ENCODE measurements at places on chromosomes 13 and 19.

DNA sequence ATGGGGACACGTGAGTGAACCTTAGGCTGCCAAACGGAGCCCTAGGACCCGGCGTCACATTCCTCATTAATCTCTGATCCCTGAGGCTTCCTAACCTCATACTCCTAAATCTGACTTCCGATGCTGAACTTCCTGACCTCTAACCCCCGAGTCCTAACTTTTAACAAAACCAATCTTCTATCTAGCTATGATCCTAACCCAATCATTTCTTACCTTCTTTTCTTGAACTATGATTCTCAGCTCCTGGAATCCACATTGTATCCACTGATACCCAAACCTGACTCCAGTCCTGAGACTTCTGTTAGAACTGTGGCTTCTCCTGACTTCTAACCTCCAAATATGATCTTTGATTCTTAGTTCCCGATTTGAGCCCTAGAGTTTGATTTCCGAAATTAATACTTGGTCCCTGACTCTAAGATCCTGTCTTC lies 447 bp downstream of the NFKBIB start:
- DNase-seq, result no peak

DNA sequence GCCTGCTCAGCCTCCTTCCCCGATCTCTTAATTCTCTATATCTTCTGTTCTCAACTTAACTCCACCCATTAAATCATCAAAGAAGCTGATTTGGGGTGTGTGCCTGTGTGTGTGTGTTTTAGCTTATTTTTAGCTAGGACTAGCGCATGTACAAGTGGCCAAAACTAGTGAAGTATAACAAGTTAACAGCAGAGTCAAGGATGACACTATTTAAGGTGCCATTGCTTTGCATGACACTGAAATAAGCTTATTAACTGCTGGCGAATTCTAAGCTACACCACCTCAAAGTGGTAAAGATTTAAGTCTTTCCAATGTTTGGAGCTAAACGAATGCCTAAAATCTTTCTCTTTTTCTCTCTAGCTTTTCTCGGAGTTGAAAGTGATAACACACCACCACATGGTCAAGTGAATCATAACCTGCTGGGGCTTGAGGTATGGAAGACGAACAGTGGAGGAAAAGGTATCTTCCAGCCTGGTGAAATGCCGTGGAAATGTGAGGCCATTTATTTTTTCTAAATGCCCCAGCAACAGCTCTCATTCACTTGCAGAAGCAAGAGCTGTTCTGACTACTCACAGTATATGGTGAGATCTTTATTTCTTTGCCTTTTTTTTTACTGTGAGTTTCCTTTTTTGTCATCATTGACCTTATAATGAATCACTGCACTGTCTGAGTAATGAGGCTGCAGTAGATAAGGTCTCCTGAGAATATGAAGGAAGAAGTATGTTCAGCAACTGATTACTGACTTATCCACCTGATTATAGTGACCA lies 570.3 kb downstream of the PCDH9 start:
- no peak for DNase-seq

DNA sequence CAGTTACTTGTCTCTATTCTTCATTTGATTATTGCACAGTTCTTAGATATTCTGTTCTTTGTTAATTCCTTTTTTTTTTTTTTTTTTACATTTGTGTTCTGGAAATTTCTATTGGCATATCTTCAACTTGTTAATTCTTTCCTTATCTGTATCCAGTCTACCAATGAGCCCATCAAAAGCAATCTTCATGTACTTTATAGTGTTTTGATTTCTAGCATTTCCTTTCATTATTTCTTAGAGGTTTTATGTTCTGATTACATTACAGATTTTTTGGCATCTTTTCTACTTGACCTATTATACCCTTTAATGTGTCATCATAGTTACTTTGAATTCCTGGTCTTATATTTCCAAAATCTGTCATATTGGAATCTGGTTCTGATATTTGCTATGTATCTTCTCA lies 2194.8 kb downstream of the PCDH9 start:
- DNase-seq, result no peak

- no peak for DNase-seq
Measured at GRCh38 chr13:110463871-110464510, 97.5 kb downstream of the RAB20 start.

Data from stimulated activated naive CD8-positive, alpha-beta T cell treated with anti-CD3 and anti-CD28 coated beads, Interleukin-15, Interleukin-2, amounts not matched to agents 100 U/mL and 50 U/mL, for 24 hours (primary cell).